Esophagus squamous epithelium (tissue), 5 donors: ENCODE measurements at places on chromosomes 5 and 9. TPM values are rescaled to one million over a fixed set of nuclear protein-coding genes. Genes with fewer than 3 reads are reported as not detected.

- no peak for DNase-seq
Observed at GRCh38 chr5:42036379-42036778, 111.3 kb downstream of the FBXO4 start.

DNA sequence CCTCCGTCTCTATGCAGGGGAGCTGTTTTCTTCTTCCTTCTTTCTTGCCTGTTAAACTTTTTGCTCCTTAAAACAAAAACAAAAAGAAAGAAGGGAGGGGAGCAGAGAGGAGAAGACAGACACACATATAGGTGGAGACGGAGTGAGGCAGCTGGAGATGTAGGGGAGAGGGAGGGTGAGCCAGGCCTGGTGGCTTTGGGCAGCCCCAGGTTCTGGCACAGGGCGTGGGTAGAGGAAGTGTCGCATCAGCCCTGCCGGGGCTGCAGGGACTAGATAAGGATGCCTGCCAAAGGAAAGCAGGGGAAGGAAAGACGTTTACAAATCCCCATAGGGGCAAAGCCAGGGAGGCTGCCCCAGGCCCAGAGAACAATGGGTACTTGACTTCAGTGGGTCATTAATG, 38.7 kb upstream of the PTGS1 start:
- DNase-seq = no peak

GRCh38 chr5:9301200-9301599, 244.7 kb downstream of the SEMA5A start:
- DNase-seq = no peak

DNA sequence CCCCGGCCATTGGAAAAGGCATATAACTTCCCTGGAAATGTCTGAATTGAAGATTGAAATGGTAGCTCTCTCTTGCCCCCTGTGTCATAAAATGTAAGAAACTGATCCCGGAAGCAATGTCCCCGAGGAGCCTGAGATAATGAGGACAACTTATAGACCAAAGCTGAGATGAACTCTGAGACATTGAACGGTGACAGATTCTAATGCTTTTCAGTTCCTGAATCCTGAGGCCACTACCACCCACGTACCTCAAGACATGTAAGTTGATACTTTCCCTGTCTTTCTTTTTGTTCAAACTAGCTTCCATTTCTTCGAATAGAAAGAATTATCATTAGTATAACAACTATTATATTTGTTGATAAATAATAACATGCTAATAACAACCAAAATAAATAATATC, 51.0 kb downstream of the KIF4B start:
- no peak for DNase-seq

DNA sequence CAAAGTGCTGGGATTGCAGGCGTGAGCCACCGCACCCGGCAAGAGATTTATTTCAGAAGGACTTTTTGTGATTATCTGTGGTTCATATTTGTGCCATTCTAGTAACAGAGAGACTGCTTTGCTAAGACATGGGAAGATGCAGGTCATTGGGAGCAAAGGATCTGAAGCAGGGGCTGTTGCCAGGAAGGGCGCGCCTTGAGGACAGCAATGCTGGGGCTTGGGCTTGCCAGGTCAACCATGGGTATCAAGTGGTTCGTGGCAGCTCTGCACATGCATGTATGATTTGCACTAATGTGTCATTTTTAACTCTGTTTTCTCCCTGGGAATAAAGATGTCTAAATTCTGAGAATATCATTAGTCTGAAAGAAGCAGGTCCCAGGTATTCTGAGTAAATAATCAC, 17.0 kb downstream of the ADAMTS2 start:
- no peak for DNase-seq

GRCh38 chr5:59356813-59357380, 536.6 kb downstream of the PDE4D start:
- DNase-seq = no peak

GRCh38 chr5:158970569-158971014, 129.1 kb downstream of the EBF1 start:
- DNase-seq = no peak

DNA sequence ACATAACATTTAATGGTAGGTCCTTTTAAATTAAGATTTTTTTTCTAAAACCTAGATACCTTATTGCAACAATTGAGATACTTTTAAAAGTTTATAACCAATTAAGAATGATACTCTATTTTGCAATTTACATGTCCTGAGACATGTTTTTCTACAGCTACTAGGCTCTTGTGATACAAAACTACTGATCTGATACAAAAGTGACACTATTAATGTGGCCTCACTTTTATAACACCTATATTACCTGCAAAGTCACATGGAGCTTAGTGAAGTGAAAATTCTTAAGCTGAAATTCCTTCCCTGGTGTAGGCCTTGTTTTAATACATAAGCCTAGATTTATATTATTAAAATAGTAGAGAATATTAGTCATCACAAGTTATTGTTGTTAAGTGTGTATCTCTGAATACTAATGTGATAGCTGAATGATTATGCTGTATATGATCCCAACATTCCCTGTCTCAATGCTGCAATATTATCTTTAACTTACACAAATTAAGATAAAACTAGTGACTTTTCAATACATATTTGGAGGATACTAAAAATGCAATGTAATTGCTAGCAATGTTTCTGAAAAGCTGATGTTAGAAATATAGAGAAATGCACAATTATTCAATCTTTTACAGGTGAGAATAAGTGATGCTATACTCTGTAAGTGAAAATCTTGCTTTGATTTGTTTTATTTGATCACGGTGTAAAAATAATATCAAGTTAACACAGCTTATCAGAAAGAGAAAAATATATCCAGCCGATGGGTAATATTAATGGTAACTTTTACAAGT, 2.6 kb downstream of the NFIB start:
- no peak for DNase-seq

DNA sequence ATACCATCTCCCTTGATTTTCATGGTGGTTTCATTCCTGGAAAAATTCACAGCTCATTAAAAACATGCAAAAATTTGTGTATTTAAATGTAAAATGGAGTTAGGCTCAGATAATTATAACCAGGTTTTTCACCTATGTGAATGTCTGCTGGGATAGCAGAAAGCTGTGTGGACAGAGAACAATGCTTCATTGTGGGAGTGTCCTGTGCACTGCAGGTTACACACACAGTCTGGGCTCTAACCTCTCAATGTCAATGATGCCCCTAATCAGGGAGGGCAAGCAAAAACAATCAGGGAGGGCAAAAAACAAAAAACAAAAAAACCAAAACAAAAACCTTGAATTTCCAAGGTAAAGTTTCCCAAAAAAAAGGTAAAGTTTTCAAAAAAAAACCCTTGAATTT, 158.9 kb upstream of the KLF9 start:
- DNase-seq = no peak

GRCh38 chr5:144284931-144285502, 114.3 kb downstream of the KCTD16 start:
- DNase-seq = no peak

- DNase-seq = no peak
Observed at GRCh38 chr9:72917892-72918509, 34.9 kb downstream of the ALDH1A1 start.

DNA sequence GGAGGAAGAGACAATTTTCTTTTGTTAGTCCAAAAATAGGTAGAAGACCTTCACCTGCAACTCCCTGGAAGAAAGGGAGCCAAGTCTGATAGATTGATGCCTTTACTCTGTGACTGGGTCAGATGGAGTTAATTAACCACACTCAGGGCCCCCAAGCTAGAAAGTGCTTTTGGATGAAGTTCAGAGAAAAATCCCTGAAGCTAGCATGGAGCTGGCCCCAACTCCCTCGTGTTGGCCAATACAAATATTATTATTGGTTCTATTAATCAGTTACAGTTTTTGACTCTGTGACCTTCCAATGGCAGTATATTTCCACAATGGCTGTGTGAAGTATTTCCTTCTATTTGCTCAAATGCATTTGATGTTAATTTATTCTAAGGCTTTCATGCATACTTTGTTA, 1753.5 kb downstream of the EFNA5 start:
- no peak for DNase-seq

DNA sequence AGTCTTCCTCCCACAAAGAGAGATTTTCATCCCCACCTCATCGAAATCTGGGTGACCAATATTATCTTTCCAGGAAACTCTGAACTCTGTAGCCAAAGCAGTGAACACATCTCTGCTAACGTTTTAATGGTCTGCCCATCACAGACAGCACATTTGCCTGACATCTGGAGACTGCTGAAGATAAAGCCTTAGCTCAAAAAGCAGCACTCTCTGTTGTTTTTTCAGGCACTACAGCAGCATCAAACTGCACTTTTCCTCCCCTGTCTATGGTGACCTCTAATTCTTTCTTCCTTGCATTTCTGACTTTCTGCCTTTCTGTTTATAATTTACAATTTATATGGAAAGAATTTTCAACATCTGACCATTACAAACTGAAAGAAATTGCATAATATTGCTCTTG, 66.8 kb downstream of the RAB3C start:
- no peak for DNase-seq

GRCh38 chr5:60674251-60675069, 25.5 kb downstream of the DEPDC1B start:
- DNase-seq = no peak

DNA sequence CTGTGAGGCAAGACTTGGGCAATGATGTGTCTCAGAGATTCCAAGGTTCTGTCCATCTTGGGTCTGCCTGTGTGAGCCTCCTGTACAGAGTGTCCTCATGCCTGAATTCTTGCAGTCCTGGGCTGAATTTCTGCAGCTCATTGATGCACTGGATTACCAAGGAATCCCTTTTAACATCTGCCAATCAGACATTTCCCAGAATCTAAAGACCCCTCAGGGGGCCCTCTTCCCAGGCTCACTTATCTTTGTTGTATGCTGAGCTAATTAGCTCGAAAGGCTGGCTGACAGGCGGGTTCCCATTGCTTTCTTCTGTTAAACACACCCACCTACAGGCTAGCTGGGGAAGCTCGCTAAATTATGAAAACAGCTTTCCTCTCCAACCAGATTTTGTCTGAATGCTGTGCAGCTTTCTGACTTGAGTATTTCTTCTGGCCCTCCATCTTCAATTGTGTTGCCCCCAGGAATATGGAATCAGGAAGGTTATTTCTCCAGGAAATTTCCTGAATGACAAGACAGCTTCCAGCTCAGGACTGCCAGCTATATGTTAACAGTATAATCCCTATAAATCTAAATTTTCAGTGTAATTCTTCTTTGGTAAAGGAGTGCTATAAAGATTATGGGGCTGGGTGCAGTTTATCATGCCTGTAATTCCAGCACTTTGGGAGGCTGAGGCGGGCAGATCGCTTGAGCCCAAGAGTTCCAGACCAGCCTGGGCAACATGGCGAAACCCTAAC, at the start of gene LIX1:
Gene LIX1, minus strand, starts transcription at position 91 of the 734 bp plus-strand sequence. Its CDS starts 35 bp downstream, at position 56.
- DNase-seq = no peak

GRCh38 chr5:52802272-52802973, 14.7 kb downstream of the ITGA1 start:
- DNase-seq = no peak

Gene SPINK6
- 2.5 TPM for total RNA-seq

Gene SLC6A7
- not detected for total RNA-seq

Gene TLR4
- 9.1 TPM for total RNA-seq

Gene ECM2
- 5.1 TPM for total RNA-seq

Gene SPAAR
- not detected for total RNA-seq

Gene PTPN3
- total RNA-seq = 11.8 TPM

Gene IGFBPL1
- not detected for total RNA-seq

Gene ZNF879
- 2.1 TPM for total RNA-seq
